ENCODE measurements at places on chromosomes 4 and X.

DNA sequence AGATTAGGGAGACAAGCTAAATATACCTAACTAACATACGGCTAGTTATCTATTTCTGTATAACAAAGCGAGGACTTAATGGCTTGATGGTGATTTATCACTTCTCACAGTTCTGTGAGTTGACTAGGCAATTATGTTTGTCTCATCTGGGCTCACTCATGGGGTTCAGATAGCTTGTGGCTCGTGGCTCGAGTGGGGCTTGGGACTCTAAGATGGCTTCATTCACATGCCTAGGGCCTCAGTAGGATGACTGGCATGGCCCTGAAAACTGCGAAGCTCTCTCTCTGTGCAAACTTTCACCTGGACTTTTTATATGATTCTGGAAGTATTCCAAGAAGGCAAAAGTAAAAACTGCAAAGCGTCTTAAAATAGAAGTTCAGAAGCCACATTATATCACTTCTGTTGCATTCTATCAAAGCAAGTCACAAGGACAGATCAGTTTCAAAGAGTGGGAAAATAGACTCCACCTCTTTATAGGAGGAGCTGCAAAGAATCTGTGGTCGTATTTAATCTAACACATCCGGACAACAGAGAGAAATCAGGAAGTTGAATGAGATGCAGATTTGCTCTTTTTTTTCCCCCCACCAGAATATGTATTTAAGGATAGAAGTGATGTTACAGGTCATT lies 491.2 kb downstream of the INPP4B start:
- DNase-seq, result no peak

GRCh38 chr4:80173841-80174240 lies 23.5 kb upstream of the PRDM8 start:
- no peak for DNase-seq

GRCh38 chrX:103730147-103730795 lies 19.6 kb downstream of the TMEM31 start:
- DNase-seq, result no peak

DNA sequence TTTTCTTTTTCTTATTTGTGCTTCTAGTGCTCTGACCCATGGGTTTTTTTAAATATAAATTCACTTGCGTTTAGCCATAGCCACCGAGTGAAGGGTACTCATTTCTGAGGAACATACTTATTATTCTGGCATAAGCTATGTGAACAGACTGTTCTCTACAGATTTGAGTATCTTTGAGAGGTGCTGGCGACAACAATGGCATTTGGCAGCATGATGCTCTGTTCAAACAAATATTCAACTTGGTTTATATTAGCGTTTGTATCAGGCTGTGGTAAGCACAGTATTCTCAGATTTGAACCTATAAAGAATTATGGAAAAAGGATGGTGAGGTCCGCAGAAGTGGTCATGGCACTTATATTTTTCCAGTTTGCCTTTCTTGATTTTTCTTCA lies 108.7 kb upstream of the LIMCH1 start:
- DNase-seq, result no peak

GRCh38 chr4:37490391-37491347 lies 195.5 kb downstream of the RELL1 start:
- DNase-seq, result no peak
